Mesendoderm (in vitro differentiated cells): ENCODE measurements at places on chromosomes 3 and 15.

- peak; percentile 28 for DNase-seq
- no peak overlapping the region for H3K27ac ChIP-seq
- no peak overlapping the region for H3K4me3 ChIP-seq
- H3K27me3 ChIP-seq, result no peaks in the 10 kb centered on the region
Measured at GRCh38 chr3:144770915-144771351, 799.3 kb downstream of the DIPK2A start.

DNA sequence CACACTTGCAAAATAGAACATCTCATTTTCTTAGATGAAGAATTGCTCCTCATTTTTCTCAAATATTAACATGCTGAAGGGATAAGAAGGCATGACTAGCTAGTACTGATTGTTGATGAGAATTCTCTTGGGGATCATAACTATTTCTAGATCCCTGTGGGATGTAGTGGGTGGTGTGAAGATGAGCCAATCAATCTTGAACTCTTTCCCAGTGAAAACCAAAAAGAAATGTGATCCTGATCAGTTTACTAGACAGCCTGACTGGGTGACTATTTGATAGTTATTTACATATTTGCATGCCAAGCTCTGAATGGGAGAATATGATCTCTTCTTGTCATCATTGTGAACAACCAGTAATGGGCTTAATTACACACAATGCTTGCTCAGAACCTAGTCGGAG is 63.7 kb downstream of the ZIC1 start:
- H3K4me1 ChIP-seq, result no peaks in the 10 kb centered on the region
- DNase-seq, result no peak
- no peak overlapping the region for H3K27ac ChIP-seq
- H3K27me3 ChIP-seq, result no peaks in the 10 kb centered on the region
- H3K36me3 ChIP-seq, result no peaks in the 10 kb centered on the region
- H3K4me3 ChIP-seq, result no peak overlapping the region

GRCh38 chr3:43089081-43089480 is 16.8 kb downstream of the POMGNT2 start:
- H3K4me3 ChIP-seq, result no peak overlapping the region
- no peak for DNase-seq
- no peaks in the 10 kb centered on the region for H3K36me3 ChIP-seq
- H3K4me1 ChIP-seq, result no peaks in the 10 kb centered on the region
- H3K27me3 ChIP-seq, result no peaks in the 10 kb centered on the region

DNA sequence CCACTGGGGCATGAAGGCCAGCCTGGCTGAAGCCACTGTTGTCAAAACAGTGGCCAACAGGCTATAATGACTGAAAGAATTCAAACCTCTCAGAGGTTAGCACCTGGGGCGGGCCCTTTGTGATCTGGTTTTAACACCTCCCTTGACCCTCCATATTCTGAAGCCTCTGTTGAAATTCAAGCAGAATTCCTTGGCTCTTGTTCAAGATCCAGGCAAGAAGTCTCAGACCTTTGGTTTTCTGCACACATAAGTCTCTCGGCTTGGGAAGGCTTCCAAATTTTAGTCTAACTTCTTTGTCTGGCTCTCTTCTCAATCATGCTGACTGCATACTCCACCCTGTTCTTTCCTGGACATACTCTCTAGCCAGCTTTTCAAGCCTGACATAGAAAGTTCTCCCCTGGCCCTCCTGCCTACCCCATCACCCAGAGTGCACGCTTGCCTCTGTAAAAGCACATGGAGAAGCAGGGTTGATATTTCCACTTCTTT is 144.5 kb downstream of the PDZRN3 start:
- no peak overlapping the region for H3K27ac ChIP-seq
- no peaks in the 10 kb centered on the region for H3K27me3 ChIP-seq
- H3K36me3 ChIP-seq, result no peaks in the 10 kb centered on the region

GRCh38 chr15:31279221-31280045 is 47.2 kb upstream of the KLF13 start:
- no peaks in the 10 kb centered on the region for H3K4me1 ChIP-seq
- H3K36me3 ChIP-seq, result no peaks in the 10 kb centered on the region
- H3K27ac ChIP-seq, result no peak overlapping the region
- H3K4me3 ChIP-seq, result no peak overlapping the region
- H3K27me3 ChIP-seq, result no peaks in the 10 kb centered on the region
- no peak for DNase-seq

- no peaks in the 10 kb centered on the region for H3K36me3 ChIP-seq
- no peak overlapping the region for H3K4me3 ChIP-seq
- no peaks in the 10 kb centered on the region for H3K27me3 ChIP-seq
- no peak overlapping the region for H3K27ac ChIP-seq
- DNase-seq, result no peak
- no peaks in the 10 kb centered on the region for H3K4me1 ChIP-seq
Measured at GRCh38 chr3:191555037-191555436, 94.1 kb downstream of the PYDC2 start.

- H3K4me3 ChIP-seq, result no peak overlapping the region
- no peak overlapping the region for H3K27ac ChIP-seq
- DNase-seq, result no peak
- no peaks in the 10 kb centered on the region for H3K4me1 ChIP-seq
Measured at GRCh38 chr15:64191971-64192830, 29.4 kb upstream of the PPIB start.

GRCh38 chr3:134306320-134306719 is 55.7 kb upstream of the RYK start:
- no peaks in the 10 kb centered on the region for H3K36me3 ChIP-seq
- no peak overlapping the region for H3K27ac ChIP-seq
- no peaks in the 10 kb centered on the region for H3K4me1 ChIP-seq
- no peak for DNase-seq
- no peak overlapping the region for H3K4me3 ChIP-seq
- H3K27me3 ChIP-seq, result no peaks in the 10 kb centered on the region

DNA sequence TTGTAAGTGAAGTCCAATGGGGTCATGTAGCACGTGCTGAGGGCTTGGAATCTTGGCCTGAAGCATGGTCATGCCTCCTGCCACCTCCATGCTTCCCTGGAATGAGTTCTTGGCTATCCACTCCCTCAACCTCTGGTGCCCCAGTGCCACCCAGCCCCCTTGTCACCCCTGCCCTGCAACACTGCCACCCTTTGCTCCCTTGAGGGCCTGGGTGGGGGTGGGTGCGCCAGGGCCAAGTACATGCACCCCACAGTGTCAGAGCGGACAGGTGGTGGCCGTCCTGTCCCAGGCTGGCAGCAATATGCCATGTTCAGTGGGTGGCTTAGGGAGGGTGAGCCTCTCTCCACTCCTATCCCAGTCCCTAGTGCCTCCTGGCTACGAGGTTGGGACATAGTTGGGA is 27.6 kb upstream of the C15orf39 start:
- H3K4me1 ChIP-seq, result peaks cover 1% of the 10 kb centered on the region
- no peaks in the 10 kb centered on the region for H3K36me3 ChIP-seq
- no peak overlapping the region for H3K4me3 ChIP-seq
- no peak for DNase-seq

DNA sequence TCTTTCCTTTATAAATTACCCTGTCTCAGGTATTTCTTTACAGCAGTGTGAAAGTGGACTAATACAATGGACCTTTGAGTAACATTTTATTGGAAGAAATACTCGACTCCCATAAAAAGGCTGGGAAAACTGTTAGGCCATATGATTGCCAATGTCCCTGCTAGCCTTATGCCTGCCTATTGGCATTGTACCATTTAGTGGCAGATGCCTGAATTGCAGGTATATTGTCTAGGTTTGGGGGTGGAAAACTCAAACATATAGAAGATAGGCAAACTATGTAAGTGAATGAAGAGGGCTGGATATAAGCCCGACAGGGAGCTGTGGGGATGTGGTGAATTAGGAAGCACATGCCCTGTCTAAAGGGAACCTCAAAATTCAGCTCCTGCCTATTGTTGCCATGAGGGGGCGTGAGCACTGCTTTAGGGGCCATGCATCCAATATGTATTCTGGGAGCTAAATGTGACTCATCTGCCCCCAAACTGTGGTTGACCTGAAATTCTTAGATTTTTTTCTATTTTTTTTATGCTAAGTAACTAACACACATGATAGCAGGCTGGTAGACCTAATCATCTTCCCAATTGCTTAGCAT is 65.2 kb upstream of the TRA2B start:
- H3K4me3 ChIP-seq, result no peak overlapping the region
- no peaks in the 10 kb centered on the region for H3K27me3 ChIP-seq
- no peak overlapping the region for H3K27ac ChIP-seq
- peak; percentile 64 for DNase-seq
- H3K36me3 ChIP-seq, result no peaks in the 10 kb centered on the region

DNA sequence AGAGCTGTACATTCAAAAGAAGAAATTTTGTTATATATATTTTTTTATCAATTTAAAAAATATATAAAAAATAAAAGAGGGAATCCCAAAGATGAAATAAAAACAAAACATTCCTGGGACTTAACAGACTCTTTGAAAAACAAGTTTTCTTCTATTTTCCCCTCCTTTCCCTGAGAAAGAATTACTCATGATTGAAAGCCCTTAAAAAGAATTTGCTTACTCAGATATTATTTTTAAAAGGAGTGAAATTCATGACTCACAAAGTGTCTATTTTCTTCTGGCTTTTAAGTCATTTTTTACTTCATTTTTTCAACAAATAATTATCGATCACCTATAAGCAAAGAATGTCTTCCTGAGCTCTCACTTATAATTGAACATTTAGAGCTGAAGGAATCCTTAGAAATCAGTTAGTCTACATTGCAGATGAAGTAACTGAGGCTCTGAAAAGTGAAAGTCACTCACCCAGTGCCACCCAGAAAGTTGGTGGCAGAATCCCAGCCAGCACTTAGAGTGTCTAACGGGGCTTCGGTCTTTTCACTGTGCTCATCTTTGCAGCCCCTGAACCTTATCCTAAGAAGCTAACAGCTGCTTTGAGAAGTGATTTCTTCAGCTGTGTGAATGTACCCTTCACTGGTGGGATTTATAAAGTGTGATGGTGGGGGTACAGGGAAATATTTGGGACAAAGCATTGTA is 42.5 kb upstream of the NUDT16 start:
- no peaks in the 10 kb centered on the region for H3K4me1 ChIP-seq
- no peak overlapping the region for H3K27ac ChIP-seq
- no peak overlapping the region for H3K4me3 ChIP-seq
- H3K27me3 ChIP-seq, result no peaks in the 10 kb centered on the region

DNA sequence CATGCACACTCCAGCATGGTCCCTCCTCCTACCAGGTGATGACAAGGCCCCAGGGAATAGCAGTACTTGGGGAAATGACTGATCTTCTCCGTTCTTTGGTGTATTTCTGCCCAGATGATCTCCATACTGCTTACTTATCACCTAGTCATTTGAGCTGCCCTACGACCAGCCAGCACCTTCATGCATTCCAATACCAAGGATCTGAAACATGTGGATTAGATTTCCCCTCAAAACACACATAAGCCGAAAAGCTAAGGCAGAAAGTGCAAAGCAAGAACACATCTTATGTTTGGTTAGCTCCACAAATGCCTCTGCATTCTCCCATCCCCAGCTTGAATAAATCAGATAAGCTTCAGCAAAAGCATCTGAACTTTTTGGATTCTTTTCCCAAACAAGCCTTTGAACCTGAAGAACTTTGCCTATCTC is 64.8 kb upstream of the BCL6 start:
- no peaks in the 10 kb centered on the region for H3K27me3 ChIP-seq
- H3K4me3 ChIP-seq, result no peak overlapping the region
- no peaks in the 10 kb centered on the region for H3K4me1 ChIP-seq
- DNase-seq, result no peak
- no peak overlapping the region for H3K27ac ChIP-seq

DNA sequence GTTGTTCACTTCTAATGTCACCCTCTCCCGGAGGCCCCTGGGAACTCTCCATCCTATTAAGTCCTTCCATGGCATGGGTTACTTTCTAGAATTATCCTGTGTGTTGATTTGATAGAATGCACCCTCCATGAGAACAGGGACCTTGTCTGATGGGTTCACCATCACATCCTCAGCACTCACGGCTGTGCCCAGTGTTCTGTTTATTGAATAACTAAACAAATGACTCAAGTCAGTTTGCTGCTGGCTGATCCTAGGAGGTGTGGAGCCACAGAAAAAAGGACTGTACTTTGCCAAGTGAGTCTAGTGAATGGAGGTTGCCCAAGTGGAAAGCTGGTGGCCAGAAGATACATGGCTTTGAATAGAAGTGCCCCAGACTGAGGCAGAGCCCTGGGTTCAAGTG is 48.5 kb upstream of the RAB6B start:
- DNase-seq, result no peak
- H3K27me3 ChIP-seq, result no peaks in the 10 kb centered on the region
- H3K27ac ChIP-seq, result no peak overlapping the region

GRCh38 chr3:49132437-49133225 is at the start of gene LAMB2:
Gene LAMB2 (minus strand): TSS chr3:49133050. CDS start chr3:49132867, 183 bp downstream.
- H3K27me3 ChIP-seq, result no peaks in the 10 kb centered on the region
- peaks cover 6% of the 10 kb centered on the region for H3K4me1 ChIP-seq
- peak; percentile 97 for DNase-seq
- H3K4me3 ChIP-seq, result peak within 1 kb of the TSS; percentile 88
- peak within 1 kb of the TSS; percentile 65 for H3K27ac ChIP-seq

GRCh38 chr15:90004252-90004651 is 3.1 kb downstream of the ZNF710 start:
- H3K4me1 ChIP-seq, result peaks cover 20% of the 10 kb centered on the region
- H3K27ac ChIP-seq, result no peak overlapping the region
- H3K27me3 ChIP-seq, result no peaks in the 10 kb centered on the region
- H3K4me3 ChIP-seq, result no peak overlapping the region

GRCh38 chr3:52216585-52217408 is 8.6 kb downstream of the TLR9 start:
- H3K27ac ChIP-seq, result no peak overlapping the region
- peak; percentile 45 for DNase-seq
- peaks cover 15% of the 10 kb centered on the region for H3K36me3 ChIP-seq
- H3K4me3 ChIP-seq, result no peak overlapping the region
- no peaks in the 10 kb centered on the region for H3K27me3 ChIP-seq
- no peaks in the 10 kb centered on the region for H3K4me1 ChIP-seq

GRCh38 chr3:82424031-82424339 is 662.5 kb upstream of the GBE1 start:
- no peaks in the 10 kb centered on the region for H3K4me1 ChIP-seq
- no peak for DNase-seq
- H3K27me3 ChIP-seq, result no peaks in the 10 kb centered on the region
- H3K36me3 ChIP-seq, result no peaks in the 10 kb centered on the region
- no peak overlapping the region for H3K27ac ChIP-seq

GRCh38 chr15:101209285-101209845 is 42.5 kb downstream of the CHSY1 start:
- H3K4me1 ChIP-seq, result peaks cover 2% of the 10 kb centered on the region
- no peak for DNase-seq
- no peak overlapping the region for H3K27ac ChIP-seq
- H3K36me3 ChIP-seq, result peaks cover 2% of the 10 kb centered on the region

DNA sequence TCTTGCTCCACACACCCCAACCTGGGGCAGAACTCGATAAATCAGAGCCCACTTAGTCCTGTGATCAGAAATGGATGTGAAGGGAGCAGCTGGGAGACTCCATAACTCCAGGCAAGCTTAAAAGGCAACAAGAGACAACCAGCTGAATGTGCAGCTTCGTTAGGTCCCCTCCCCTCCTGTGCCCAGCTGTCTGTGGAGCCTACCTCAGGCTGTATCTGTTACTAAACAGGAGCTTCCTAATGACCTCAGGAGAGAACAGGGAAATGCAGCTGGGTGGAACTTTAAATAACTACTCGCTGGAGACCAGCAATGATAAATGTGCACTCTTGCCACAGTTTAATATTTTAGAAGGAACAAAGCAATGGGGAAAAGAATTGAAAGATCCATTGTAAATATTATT is 25.9 kb downstream of the SLC9A9 start:
- no peak overlapping the region for H3K27ac ChIP-seq
- no peaks in the 10 kb centered on the region for H3K4me1 ChIP-seq
- H3K27me3 ChIP-seq, result no peaks in the 10 kb centered on the region
- DNase-seq, result no peak
- H3K4me3 ChIP-seq, result no peak overlapping the region
- no peaks in the 10 kb centered on the region for H3K36me3 ChIP-seq
